ENCODE measurements at places on chromosomes 11 and 22.

GRCh38 chr11:47848700-47849155 is 578 bp upstream of the NUP160 start:
- DNase-seq = no peak

DNA sequence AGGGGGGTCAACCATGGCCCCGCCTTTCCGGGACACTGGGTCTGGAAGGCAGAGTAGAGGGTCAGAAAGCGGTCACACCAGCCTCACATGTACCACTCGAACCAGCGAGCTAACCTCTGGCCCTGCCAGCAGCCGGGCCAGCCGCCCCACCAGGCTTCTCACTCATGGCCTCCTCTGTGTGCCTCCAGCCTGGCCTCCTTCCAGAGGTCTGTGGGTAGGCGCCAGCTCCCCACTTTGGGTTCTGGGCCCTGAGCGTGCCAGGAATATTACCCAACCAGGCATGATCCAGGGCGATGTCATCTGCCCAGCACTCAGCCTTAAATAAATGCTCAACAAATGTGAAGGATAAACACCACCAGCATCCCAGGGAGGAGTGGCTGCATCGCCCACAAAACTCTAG is 5.8 kb downstream of the SCUBE1 start:
- no peak for DNase-seq

DNA sequence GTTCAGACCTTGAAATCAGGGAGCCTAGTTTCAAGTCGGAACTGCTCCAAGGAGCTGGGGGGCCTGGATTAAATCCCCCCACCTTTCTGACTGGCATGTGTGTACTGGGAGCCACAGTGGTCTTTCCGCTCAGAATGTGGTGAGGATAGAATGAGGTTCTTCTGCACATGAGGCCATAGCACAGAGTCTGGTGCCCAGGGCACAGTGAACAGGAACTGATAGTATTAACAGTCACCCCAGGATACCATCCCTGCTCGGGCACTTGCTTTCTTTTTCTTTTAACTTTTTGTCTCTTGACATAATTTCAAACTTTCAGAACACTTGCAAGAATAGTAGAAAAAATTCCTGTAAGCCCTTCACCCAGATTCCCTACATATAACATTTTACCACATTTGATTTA is 28.8 kb downstream of the LMO1 start:
- DNase-seq = no peak

DNA sequence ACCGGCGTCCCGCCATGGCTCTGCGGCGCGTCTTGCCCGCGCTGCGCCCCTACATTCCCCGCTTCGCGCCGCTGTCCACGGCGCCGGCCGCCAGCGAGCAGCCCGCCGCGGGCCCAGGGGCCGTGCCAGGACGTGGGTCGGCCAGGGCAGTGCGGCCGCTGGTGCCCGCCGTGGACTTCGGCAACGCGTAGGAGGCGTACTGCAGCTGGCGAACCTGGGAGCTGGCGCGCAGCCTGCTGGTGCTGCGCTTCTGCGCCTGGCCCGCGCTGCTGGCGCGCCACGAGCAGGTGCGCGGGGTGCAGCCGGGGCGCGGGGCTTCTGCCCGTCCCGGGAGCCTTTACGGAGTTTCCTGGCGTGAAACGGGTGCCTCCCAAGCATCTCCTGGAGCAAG is 20.1 kb downstream of the DGCR6L start:
- DNase-seq = no peak

DNA sequence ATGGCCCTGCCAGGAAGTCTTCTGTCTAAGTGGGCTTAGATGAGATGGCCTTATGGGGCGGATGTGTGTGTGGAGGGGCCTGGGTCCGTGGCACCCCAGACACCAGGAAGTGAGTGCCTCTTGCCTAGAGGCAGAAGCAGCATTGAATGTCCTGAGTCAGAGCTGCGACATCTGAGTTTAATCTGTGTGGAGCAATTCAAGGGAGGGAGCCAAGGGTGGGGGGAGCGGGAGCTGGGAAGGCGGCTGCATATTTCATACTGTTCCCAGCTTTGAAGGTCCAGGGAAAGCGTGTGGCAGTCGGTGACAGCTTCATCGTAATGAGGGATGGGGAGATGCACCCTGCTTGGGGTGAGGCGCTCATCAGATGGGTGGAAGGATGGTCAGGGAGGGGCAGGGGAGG is 73.5 kb upstream of the THY1 start:
- DNase-seq = no peak

GRCh38 chr11:103623933-103624332 is 412.5 kb upstream of the DDI1 start:
- no peak for DNase-seq

- DNase-seq = no peak
Measured at GRCh38 chr11:31922450-31922849, 111.3 kb upstream of the PAX6 start.

DNA sequence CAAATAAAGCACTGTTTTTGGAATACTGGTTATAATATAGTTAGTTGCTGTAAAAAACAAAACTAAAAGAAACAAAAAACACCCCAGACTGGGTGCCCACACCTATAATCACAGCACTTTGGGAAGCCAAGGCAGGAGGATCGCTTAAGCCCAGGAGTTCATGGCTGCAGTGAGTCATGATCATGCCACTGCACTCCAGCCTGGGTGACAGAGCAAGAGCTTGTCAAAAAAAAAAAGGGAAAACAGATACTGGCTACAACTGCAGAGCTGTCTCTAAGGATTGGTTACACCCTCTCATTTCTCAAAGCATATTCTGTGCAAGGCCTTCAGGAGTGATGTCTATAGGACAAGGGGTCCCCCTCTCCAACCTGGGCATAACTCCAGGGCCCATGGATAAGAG is 14.6 kb upstream of the STK33 start:
- no peak for DNase-seq

DNA sequence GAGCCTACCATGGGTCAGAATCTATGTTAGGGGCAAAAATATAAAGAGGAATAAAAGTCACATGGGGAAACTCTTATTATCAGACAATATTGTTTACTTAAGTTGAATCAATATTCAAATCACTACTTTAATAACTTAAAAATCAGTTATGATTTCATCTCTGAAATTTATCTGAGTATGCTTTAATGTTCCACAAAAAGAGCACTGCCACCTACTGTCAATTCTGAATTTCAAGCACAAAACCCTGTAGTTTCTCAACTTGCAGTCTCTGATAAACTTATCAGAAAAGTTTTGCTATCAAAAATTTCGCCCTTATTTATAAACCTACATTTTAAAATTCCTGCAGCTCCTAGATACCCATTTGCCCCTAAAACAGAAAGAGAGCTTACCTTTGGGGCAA is 47.3 kb downstream of the RDX start:
- DNase-seq = no peak

- DNase-seq = no peak
Measured at GRCh38 chr11:108873310-108873709, 208.4 kb downstream of the DDX10 start.

DNA sequence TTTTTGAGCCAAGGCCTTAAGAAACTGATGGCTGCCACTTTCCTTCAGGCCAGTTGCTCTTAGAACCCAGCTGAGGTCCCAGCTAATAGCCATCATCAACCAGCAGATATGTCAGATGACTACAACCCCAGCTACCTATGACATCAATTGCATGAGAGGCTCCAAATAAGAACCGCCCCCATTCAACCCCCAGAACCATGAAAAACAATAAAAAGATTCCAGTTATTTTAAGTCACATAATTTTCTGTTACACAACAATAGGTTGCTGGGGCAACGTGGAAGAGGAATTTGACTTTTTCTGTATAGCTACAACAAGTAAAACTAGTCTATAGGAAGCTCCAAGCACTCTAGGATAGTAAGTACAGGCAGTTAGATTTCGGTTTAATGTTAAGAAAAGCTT is 216.3 kb upstream of the MTNR1B start:
- no peak for DNase-seq

DNA sequence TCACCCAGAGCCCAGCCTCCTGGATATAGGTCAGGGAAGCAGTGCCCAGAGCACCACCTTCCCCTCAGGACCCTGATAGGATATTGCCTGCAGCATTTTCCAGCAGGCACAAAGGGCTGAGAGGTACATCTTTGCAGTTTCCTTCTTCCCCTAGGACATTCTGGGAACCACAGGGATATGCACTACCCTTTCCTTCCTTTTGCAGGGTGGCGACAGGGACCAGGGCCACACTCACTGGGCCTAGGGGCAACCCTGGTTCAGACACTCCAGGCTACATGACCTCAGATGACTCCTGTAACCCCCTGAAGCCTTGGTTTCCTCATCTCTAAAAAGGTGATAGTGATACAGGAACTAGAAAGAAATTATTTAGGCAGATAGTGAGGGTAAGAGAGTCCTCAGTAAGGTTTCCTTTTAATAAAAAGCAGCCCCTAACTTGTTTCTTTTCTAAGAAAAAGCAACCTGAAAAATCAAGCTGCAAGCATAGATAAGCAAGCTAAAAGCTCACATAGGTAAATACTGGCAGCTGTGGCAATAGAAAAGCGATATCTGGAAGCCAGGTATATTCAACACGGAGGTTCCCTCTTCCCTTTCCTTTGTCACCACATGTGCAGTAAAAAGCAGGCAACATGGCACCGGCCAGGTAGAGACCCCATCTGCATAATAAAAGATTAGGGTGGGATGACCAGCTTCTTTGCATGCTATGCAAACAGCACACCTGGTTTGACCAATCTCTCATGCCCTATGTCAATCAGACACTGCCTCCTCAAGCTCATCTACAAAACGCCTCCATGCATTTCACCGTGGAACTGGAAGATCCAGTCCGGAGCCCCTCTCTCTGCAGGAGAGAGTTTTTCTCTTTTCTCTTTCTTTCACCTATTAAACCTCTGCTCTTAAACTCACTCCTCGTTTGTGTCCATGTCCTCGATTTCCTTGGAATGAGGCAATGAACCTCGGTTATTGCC is 13.2 kb upstream of the MRGPRX2 start:
- DNase-seq = no peak

DNA sequence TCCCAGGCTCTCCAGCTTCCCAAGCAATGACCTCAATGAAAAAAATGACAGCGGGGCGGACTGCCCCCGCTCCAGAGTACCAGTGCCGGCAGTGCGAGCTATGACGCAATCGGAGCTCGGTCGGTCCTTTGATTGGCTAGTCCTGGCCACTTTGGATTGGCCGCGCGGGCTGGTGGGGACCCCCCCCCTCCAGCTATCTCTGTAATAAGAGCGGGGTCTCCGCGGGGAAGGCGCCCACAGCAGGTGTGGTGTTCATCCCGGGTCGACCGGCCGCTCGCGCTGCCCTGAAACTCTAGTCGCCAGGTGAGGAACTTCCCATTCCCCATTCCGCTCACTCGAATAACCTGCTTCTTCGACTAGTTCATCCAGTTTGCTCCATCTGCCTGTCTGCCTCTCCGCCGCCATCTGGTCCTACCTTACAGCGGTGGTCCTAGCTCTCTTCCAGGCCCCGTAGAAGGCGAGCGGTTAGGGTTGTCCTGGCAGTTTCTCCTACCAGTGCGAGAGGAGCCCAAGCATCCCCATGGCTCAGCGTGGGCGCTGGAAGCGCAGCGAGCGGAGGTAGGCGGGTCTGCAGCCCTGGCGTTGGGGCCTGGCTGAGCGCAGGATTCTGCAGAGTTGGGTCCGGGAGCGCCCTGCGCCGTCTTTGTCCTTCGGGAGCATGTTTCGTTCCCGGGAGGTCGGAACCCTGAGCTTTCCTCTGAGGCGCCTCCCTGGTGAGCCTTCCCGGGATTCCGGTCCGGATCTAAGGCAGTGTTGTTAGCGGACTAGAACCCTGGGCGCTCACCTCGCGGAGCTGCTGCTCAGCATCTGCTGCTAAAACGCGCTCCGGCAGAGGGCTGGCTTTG is at the start of gene CALCB:
Gene CALCB, plus strand, starts transcription at position 233 of the 845 bp plus-strand sequence. CDS start 1,126 bp downstream, outside the sequence.
- DNase-seq = peak; percentile 70

- DNase-seq = peak; percentile 98
Measured at GRCh38 chr11:64846998-64847666, 2.7 kb upstream of the CDC42BPG start.

DNA sequence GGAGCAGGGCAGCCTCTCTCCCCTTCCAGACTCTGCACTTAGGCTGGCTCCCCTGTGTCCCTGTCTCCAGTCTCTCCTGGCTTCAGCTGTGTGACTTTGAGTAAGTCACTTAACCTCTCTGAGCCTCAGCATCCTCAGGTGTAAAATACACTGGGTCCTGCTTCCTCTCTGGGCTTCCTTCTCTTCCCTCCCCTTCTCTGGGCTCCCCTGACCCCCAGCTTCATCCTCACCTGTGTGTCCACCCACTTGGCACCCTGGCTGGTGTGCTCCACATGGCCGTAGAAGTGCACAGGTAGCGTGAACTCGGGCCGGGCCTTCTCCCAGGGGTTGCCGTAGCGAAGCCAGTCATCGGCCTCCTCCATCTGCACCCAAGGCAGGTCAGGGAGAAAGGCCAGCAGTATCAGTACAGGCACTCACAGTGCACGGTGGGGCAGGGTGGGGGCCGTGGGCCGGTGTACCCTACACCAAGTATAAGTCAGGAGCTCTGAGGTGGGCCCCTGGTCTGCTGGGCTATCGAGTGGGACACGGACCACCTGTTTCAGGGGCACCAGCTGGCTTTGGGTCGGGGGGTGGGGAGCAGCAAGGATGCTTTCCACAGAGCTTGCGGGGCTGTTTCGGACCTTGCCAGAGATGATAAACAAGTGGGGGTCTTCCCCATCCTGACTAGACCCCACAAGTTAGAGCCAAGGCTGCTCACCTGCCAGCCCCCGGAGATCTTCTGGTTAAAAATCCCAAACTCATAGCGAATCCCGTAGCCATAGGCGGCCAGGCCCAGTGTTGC is 2.0 kb downstream of the PYGM start:
- DNase-seq = peak; percentile 35

DNA sequence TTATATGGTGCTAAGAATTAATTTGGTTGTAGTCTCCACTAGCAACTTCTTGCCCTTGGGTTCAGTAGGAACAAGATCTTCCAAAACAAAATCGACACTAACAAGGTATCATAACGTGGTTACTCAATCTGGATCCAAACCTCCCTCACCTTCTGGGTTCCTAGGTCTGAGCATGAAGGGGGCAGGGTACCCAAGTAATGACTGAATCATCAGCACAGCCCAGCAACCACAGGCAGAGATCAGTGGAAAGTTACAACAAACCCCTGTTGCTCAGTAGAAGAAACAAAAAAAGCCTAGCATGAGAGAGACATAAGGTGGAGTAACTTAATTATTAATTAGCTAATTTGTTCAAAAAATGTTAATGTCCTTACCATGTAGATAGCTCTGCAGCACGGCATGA is 221.4 kb downstream of the BLID start:
- DNase-seq = no peak

DNA sequence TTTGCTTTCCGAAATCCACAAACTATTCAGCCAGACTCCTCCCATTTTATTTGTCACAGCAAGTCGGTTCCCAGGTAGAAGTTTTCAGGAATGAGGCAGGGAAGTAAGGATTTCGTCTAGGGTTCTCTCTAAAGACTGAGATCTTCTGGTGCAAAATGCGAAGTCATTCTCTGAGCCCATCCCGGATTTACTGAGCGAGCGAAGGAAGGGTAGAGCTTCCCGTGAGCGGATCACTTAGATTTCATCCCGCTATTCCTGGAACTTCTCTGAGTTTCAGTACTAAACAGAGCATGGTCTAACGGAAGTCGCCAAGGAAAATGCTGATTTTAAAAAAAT is 3.1 kb upstream of the CALCA start:
- DNase-seq = peak; percentile 30

GRCh38 chr22:30358541-30358940 is 1.7 kb downstream of the CCDC157 start:
- DNase-seq = no peak

- DNase-seq = peak; percentile 49
Measured at GRCh38 chr22:27879923-27880322, 39.1 kb downstream of the PITPNB start.

- DNase-seq = peak; percentile 85
Measured at GRCh38 chr22:46027211-46028105, 50.5 kb upstream of the WNT7B start.
